Left colon (tissue), 2 donors: ENCODE measurements at places on chromosomes 16 and 17.

DNA sequence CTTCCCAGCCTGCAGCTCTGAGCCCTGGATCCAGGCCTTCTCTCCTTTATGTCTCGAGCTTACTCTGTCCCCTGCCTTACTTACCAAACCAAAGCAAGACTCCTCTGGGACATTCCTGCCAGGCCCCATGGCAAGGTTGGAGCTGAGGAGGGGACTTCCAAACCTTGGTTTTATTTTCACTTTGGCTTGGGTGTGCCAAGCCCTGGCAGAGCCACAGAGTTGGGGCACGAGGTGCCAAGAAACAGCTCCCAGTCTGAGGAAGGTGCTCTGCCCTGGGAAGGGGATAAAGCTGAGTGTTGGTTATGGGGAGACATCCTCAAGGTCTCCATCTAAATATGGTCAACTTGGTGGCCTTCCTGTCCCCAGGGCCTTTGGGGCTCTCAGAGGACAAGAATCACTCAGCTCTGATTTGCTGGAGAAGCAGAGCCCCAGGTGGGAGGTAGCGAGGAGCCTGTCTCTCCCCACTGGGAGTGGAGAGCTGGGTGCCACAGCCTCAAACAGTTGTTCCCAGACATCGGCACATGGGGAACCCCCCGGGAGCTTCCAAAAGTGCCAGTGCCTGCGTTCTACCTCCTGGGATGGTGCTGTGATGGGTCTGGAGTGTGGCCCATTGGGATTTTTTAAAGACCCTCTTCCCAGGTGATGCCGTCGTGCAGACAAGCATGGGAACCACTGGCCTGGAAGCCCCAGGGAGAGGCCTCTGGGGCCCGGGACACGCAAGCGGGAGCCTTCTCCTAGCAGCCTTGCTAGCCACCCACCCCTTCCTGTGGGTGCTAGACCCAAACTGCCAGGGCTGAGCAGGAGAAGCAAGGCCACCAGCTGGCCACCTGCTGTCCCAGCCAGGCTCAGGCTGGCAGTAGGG lies 10.3 kb downstream of the NLRC5 start:
- no peak for DNase-seq

GRCh38 chr17:37610971-37611370 lies 1.8 kb upstream of the SYNRG start:
- DNase-seq, result no peak

DNA sequence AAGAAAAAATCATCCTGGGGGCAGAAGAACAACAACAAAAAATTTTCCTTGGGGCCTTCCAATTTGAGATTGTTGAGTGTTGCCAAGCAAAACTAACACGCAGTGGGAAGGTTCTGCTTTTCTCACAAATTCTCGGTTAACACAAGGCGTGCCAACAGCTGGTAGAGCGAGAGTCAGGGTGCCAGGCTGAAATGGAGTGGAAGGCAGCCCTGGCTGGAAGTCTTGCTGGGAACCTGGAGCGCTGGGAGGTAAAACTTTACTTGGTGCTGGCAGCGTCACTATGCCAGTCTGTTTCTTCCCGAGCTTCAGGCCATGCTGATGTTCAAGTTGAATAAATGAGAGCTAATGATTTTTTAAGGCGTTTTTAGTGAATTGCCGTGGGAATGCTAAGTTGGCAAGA lies 189.4 kb downstream of the WWOX start:
- DNase-seq, result no peak

DNA sequence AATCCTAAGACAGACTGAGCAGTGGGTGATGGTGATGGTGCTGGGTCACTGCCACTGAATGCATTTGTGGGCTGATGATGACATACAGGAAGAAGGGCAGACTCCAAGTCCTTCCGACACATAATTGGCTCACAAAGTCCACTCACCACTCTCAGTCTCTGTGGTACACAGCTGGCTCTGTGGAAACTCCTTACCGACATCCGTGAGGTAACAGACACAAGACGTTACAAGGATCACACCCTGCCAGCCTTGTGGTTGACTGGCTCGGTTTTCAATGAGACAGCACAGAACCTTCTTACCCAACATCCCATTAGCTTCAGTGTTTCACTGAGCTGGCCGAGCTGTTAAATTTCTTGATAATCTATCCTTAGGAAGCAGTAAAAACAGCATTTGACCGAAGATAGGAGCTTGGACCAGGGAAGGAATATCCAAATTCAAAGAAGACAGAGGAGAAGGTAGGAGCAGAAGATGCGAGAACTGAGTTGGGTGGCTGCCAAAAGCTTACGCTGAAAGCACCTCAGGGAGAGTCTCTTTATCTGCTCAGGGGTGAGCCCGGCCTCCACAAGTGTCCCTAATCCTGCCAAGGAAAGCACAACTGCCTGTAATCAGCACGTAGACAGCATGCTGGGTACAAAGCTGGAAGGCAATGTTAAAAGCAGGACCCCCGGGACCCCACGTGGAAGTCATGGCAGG lies 5.5 kb upstream of the MXRA7 start:
- DNase-seq, result no peak
